Gastrocnemius medialis (tissue), 4 donors: ENCODE measurements at places on chromosomes 4 and X. TPM values are rescaled to one million over a fixed set of nuclear protein-coding genes. Genes with fewer than 3 reads are reported as not detected.

ANXA3 gene
- total RNA-seq = 16.5 TPM

GRCh38 chrX:37075892-37076595, 67.9 kb downstream of the FAM47C start:
- no peak for DNase-seq
- H3K4me3 ChIP-seq = no peak overlapping the region
- H3K27ac ChIP-seq = no peak overlapping the region
- no peaks in the 10 kb centered on the region for H3K27me3 ChIP-seq

FDCSP gene
- not detected for total RNA-seq

DNA sequence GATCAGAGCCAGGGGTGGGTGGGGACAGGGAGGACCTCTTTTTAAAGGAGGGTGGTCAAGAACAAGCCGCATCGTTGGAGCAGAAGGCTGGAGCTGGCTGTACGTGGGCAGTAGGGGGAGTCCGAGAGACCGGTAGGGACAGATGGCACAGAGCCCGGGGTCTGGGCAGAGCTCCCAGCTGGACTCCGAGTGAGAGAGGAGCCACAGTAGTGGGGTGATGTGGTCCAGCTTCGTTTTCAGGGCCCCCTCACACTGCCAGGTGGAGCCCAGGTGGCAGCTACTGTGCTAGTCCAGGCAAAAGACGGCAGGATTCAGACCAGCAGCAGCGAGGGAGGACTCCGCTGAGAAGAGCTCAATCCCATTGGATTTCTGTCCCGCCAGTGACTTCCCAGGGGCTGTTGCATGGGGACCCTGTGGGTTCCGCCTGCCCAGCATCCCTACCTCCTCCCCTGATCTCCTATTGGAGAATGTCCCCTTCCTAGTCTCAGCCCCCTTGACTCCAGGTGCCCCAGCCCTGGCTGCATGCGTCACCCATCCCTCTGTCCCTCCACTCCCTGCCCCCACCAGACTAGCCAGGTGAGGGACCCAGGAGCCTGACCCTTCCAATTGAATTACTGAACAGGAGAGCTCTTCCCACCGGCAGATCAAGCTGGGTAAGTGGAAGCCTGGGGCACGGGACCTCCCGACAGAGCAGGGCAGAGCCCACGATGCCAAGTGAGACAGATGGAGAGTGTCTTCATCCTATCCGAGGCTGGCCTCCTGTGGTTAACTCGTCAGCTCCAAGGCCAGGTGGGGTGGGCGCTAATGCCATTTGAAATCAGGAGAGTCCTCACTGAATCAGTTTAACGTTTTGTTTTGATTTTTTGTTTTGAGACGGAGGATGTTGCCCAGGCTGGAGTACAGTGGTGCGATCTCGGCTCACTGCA, 2.9 kb downstream of the ARHGAP4 start:
- DNase-seq = peak; percentile 74
- peaks cover 5% of the 10 kb centered on the region for H3K4me1 ChIP-seq
- H3K27me3 ChIP-seq = no peaks in the 10 kb centered on the region
- H3K4me3 ChIP-seq = no peak overlapping the region
- H3K27ac ChIP-seq = no peak overlapping the region

MAGED4B gene
- total RNA-seq = 0.46 TPM

GRCh38 chr4:82797405-82798111, 1.0 kb downstream of the SCD5 start:
- no peak overlapping the region for H3K27ac ChIP-seq
- no peak for DNase-seq
- no peaks in the 10 kb centered on the region for H3K36me3 ChIP-seq

GRCh38 chr4:90855111-90855510, 727.9 kb downstream of the CCSER1 start:
- no peak overlapping the region for H3K27ac ChIP-seq
- no peak for DNase-seq
- no peaks in the 10 kb centered on the region for H3K27me3 ChIP-seq
- no peaks in the 10 kb centered on the region for H3K36me3 ChIP-seq

DNA sequence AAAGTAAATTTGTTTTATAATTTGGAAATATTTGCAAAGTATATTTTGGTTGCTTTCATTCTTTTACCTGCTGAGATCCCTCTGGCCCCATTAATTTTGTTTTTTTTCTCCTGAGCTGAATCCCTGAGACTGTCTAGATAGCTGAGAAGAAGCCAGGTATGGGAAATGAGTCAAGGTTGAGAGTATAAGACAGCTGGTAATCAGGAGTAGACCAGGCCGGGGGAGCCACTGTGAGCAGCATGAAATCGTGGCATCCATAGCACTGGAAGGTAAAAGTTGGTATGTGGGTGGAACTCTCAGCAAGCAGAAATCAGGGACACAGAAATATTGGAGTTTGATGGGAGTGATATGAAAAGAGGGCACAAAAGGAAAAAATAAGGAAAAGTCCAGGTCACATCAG, 164.5 kb downstream of the FHIP1A start:
- H3K27ac ChIP-seq = no peak overlapping the region
- no peak overlapping the region for H3K4me3 ChIP-seq
- H3K36me3 ChIP-seq = no peaks in the 10 kb centered on the region
- no peaks in the 10 kb centered on the region for H3K27me3 ChIP-seq
- DNase-seq = no peak
- peaks cover 9% of the 10 kb centered on the region for H3K4me1 ChIP-seq

PNMA6F gene
- total RNA-seq = not detected

XPNPEP2 gene
- 2.0 TPM for total RNA-seq
